ENCODE measurements at places on chromosomes 6 and 20.

DNA sequence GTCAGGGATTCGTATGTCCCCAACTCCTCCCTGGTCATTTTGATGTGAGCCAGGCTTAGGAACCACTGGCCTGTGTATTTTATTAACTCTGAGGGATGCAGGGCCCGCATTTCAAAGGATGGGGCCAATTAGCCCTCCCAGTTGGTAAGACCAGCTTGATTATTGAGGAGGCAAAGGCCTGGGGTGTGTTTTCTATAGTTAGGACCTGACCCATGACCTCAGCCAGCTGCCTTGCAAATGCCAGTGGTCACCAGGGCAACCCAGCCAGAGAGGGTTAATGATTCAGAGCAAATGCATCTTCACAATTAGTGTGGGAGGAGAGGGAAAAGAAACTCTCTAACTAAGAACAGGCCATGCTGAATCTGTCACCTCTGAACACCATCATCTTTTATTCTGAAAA, 835.4 kb downstream of the MAFB start:
- peak; percentile 15 for DNase-seq

DNA sequence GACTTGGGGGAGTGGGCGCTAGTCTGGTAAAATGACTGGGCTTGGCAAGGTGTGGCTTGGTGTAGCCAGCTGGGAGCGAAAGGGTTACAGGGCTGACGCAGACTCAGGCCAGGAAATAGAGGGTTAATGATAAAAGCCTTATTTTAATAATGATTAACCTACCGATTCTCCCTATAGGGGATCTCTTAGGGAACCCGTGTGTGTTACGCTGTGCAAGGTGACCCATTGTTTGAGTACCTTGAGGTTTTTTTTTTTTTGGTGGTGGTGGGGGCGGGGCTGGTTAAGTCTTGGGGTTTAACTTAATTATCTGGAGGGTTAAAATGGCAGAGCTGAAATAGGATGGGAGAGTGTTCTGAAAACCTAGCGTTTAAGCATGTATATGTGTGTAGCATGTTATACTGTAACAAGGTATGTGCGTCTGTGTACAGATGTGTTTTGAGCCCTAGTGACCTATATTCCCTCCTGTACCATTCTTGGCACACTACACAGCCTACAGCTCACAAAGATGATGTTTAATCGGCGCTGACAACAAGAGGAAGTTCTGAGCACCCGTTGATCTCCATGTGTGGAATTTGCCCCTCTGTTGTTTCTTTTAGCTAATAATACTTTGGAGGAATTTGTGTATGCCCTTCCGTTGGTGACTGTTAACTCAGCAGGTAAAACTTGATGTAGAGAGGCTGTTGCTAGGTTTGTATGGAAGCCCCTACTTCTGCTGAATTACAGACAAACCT, 1.3 kb downstream of the CARMIL1 start:
- DNase-seq = no peak

GRCh38 chr20:10119336-10119735, 84.5 kb downstream of the ANKEF1 start:
- no peak for DNase-seq

DNA sequence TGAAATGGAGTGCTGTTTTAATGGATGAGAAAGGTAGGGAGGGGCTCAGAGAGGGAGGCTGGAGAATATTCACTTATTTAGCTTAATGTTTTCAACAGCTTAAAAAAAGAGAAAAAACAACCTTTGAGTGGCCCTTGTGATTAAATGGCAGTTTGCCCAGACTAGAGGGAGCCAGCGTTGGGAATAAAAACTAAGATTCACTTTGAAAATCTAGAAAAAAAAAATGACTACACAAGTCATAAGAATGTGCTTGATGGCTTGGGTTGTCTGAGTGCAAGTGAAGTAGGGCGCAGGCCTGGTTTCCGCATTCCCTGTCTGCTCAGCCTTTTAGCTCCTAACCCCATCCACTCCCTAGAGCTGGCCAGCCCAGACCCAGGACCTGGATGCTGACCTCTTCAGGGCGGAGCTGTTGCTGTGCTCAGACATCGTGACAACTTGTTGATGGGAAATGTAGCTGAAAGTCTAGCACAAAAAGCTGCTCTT, 28.9 kb downstream of the UTRN start:
- no peak for DNase-seq

DNA sequence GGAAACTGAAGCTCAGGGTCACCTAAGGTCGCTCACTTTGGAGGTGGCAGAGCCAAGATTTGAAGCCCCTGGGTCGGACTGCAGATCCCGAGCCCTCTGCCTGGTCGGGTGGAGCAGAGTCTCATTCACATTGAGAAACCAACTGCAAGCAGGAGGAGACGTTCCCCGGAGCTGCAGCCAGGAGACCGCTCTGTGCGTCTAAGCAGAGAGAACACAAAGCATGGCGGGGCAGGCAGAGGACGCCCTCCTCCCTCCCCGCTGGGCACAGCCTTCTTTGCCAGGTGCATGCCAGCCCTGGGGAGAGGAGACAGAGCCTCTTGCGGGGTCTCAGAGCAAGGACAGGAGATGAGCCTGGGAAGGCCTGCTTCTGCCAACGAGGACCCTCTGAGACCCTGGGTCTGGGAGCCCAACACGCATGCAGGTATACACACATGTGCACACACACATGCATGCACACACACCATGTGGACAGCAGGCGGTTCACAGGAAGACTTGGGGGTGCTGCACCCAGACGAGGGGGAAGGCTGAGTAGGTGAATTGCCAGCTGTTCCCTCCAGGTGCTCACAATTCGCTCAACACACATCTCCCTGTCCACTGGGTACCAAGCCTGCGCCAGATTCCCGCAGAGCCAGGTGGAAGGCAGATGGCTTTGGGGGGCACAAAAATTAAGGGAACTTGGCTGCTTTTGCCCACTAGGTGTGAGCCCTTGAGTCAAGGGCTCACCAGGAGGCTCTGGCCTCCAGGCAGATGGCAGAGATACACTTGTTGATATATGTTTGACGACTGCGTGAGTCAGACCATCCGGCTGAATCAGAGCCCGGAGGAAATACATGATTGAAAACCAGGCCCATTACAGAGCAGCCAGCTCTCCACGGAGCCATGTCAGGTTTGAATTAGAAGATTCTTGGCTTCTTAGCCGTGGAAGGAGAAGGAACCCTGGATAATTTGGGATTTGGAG, 5.5 kb upstream of the NTSR1 start:
- peak; percentile 81 for DNase-seq

- peak; percentile 88 for DNase-seq
These were observed 237.1 kb downstream of the ANKRD60 start for GRCh38 chr20:57991211-57991881.

DNA sequence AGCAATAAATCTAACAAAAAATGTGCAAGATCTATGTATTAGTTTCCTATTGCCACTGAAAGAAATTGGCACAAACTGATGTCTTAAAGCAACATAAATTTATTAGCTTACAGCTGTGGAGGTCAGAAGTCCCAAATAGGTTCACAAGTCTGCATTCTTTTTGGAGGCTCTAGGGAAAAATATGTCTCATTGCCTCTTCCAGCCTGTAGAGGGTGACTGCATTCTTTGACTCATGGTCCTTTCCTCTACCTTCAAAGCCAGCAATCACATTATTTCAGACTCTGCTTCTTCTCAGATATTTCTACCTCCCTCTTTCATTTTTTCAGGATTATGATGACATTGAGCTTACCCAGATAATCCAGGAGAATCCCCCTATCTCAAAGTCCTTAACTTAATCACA, 1531.1 kb downstream of the KHDRBS2 start:
- no peak for DNase-seq

GRCh38 chr6:24356310-24356973, 1.4 kb downstream of the DCDC2 start:
- no peak for DNase-seq

- no peak for DNase-seq
These were observed 50.9 kb downstream of the WDR27 start for GRCh38 chr6:169650959-169651292.

DNA sequence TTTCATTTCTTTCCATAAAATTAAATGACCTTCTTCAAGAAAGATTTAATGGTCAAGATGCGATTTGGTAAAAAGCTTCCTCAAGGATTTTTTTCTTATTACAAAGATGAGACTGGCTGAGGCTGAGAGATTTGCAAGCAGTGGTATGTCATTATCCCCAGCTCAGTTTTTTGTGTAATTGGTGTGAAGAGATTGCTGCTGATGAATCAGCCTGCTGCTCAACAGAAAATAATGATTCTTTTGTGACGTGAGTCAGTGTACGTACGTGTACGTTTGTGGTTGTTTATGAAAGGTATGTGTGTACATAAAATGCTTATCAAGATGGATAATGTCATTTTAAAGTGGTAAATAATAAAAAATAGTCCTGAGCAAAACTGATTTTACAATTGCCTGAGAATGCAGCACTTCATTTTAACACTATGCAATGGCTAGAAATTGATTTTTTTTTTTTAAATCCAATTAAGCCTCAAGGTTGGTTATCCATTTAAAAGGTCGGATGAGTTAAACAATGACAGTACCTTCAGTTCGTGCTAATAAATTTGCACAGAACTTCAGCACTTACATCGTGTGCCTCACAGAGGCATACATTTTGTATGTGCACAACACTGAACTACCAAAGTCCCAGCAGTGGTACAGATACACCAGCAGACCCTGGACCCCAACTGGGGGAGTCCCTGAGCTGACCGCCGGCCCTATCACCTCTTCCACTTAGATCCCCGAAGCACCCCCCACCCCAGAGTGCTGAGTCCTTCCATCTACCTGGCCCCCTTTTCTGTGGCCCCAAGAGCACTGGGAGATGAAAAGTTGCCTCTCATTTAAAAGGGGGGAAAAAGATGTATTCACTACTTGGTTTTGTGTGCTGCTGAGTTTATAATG, 9.7 kb upstream of the NPEPL1 start:
- DNase-seq = no peak

- no peak for DNase-seq
These were observed 48.4 kb upstream of the PHACTR2 start for GRCh38 chr6:143629104-143630080.

DNA sequence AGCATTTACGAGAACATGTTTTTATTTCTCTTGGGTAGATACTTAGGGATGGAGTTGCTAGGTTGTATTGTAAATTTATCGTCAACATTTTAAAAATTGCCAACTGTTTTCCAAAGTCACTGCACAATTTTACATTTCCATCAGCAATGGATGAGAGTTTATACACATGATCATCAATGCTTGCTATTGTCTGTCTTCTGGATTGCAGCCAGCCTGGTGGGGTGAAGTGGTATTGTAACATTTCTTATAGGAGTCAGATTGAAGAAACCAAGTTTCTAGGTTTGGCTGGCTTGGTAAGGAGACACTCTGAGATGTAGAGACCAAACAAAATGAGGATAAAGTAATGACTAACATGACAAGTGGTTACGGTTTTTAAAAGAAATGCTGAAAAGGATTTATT, 57.1 kb upstream of the HDDC2 start:
- no peak for DNase-seq

GRCh38 chr6:15107644-15108382, 138.1 kb upstream of the JARID2 start:
- no peak for DNase-seq

GRCh38 chr6:50925548-50925947, 106.9 kb downstream of the TFAP2B start:
- no peak for DNase-seq

- no peak for DNase-seq
These were observed 225.7 kb downstream of the UST start for GRCh38 chr6:148972481-148972880.

- DNase-seq = peak; percentile 73
These were observed 23.9 kb downstream of the RPRD1B start for GRCh38 chr20:38057351-38057972.

DNA sequence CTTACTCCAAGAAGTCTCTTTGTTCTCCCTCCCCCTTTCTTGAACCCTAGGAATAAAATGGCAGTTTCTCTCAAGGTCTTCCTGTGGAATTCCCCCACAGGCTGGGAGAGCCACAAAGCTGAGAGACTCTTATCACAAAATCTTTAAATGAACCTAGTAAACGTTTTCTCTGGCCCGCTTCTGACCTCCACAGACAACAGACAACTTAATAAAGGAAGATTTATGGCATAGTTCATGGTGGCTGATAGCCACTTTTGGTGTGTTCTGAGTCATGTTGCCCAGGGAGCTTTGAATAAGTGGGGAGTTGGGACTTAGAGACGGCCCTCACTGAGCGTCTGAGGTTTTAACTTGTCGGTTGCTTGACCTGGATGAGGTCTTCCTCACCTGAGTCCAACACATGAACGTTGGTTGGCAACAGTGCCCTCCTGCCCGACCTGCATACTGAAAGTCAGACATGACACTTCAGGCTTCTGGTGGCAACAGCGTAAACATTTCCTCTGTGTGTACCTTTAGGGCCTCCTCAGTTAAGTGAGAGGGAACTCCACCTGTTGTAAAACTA, 124.1 kb downstream of the FOXO3 start:
- no peak for DNase-seq

- DNase-seq = no peak
These were observed 86.3 kb downstream of the CHMP4B start for GRCh38 chr20:33897313-33897912.

- DNase-seq = no peak
These were observed 86.3 kb upstream of the FERMT1 start for GRCh38 chr20:6209093-6209492.

DNA sequence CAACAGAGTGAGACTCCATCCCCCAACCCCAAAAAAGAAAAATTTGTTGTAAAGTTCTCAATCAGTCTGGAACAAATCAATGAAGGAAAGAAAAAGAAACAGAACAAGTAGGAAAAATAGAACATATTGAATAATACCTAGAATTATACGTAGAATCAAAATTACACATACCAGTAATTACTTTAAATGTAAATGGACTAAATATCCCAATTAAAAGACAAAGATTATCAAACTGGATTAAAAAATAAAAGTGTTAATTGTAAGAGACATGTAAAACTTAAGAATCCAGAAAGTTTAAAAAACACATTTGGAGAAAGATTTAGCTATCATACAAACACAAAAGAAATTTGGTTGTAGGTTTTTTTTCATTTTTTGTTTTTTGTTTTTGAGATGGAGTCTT, 12.3 kb upstream of the CDYL start:
- no peak for DNase-seq

GRCh38 chr20:49642816-49643215, 70.9 kb downstream of the B4GALT5 start:
- DNase-seq = no peak

DNA sequence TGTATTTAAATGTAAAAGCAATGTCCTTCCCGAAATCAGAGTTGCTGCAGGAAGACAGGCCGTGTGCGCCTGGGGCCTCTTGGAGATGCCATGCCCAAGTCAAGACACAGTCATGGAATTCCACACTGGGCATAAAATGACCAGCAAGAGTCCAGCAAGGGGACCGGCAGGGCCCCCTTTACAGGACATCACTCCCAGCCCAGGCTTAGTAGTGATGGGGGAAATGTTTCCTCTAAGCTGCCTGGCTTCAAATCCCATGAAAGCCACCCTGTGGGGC, 1.9 kb upstream of the PPP1R3G start:
- DNase-seq = no peak

DNA sequence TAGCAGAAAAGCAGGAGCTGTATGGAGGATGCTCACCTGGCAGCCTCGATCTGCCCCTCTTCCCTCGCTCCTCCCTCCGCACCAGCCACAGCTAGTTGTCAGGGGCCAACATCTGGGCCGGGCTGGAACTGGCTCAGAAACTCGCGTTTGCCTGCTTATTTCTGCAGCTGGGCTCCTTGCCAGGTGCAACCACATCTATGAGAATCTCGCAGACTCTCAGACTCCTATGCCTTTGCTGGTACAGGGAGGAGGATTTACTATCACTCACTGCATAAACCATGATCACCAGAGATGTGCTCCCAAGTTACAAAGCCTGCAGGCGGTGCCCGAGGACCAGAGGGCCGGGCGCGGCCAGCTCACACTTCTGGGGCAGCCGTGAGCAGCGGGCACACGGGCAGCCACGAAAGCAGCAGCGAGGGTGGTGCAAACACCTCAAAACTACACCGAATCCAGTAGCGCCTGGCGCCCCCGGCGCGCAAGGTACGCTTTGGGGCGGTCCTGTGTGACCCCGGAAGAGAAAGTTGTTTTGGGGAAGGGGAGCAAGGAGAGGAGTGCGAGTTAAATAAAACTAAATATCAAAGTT, 577 bp upstream of the LRRC1 start:
- DNase-seq = peak; percentile 71
